ENCODE measurements at places on chromosomes 3 and 15.

DNA sequence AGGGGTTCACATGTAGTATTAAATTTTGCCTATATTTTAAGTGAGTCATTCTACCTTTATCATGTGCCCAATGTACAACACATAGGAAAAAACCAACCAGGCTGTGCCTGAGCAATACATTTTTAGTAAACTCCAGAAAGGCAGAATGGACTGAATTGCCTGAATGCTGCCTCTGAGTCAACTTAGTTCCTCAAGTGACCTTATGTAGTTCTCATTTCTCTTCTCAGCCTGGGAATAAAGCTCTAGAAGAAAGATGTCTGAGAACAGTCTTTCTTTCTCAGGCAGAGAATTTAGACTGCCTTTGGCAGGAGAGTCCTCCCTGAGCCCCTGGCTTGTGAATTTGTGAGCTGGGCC, 13.0 kb downstream of the ST3GAL6 start:
- DNase-seq = no peak

DNA sequence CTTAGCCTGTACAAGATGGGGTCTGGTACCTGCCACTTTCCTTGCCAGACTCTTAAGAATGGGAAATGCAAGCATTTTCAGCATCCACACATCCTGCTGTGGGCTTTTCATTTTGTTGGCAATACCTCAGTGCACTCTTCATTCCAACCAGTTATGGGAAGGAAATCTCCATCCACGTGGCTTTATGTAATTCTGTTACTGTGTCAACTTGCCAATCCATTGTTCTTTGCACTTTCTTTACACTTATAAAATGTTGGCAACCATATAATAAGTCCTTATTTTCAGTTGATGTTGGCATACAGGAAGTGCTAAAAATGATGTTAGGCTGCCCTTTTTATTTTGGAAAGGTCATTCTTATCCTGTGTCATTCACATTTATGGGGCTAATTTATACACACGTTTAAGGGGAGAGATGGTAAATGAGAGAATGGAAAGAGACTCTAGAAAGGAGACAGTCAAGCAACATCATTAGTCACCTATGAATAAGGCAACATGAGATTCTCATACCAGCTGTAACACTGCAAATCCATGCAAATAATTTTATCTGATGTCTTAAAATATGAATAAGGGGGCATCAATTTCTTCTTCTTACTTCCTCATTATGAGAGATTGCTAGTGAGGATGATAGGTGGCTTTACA, 238.7 kb downstream of the CHST2 start:
- DNase-seq = no peak

DNA sequence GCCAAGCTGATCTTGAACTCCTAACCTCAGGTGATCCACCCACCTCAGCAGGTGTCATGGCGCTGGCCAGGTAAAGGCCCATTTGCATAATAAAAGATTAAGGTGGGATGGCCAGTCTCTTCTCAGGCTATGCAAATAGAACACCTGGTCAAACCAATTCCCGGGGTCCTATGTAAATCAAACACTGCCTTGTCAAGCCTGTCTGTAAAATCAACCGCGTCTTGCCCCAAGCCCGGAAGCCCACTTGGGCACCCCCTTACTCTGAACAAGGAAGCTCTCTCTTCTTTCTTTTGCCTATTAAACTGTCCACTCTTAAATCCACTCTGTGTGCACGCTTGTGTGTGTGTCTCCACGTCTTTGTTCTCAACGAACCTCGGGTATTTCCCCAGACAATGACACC, 13.0 kb upstream of the POC1A start:
- DNase-seq = no peak

- peak; percentile 76 for DNase-seq
These were observed 47.6 kb downstream of the SLMAP start for GRCh38 chr3:57803647-57804081.

DNA sequence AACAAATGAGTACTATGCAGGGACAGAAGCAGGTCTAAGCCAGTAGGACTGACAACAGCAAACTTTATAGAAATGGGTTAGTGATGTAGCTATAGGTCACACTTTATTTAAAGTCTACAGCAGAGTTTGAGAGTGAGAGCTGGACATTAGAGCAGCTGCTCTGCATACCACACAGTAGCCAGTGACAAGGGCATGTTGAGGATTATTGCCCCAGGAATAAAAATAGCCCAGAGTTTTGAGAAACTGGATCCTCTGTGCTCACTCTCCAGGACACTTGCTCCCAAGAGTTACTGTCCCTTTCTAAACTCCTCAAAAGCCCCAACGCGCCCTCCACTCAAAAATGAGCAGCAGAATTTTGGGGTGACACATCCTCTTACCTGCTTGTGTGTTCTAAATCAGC, 21.1 kb downstream of the LRTM1 start:
- DNase-seq = no peak

GRCh38 chr3:149038322-149038721, 47.0 kb downstream of the GYG1 start:
- no peak for DNase-seq

GRCh38 chr3:195448205-195448875, 5.5 kb upstream of the ACAP2 start:
- no peak for DNase-seq

- no peak for DNase-seq
These were observed 58.2 kb downstream of the FGD5 start for GRCh38 chr3:14876921-14877333.

DNA sequence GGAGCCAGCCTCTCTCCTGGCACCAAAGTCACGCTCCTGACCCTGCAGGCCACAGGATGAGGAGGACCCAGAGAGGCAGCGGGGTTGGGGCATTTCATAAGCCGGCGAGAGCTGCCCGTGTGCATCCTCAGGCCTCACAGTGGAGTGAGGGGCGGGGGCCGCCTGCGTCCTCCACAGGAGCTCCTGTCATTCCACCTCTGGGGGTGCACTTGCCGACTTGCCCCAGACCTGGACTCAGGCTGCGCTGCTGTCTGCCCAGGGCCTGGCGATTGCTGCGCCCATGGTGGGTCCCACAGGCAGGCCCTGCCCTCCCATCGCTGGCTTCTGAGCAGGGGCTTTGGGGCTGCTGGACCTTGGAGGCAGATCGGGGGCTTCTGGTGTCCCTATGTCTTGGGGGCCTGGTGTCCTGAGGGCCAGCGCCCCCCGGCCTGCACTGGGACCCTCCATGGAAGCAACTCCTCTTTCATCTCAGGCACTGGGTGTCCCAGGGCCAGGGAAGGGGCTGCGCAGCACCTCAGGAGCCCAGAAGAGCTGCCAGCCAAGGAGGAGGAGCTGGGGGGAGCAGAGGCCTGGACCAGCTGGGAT, 184.0 kb downstream of the GOLGA6L6 start:
- DNase-seq = no peak

DNA sequence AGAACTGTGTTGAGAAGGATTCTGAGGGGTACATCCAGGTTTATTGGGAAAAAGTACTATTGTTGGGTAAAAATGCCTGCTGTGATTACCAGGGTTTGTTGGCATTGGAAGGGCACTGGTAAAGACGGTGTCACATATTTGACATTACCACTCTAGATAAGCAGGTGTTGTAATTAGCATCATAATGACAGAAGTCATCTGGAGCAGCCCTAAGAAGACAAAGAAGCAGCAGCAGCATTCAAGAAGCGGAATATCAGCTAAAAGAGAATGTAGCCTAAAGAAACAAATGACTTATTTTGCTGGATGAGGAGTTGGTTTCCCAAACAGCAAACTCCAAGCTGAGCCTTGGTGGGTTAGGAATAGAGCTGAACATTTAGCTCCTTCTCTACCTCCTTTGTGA, 30.5 kb upstream of the ZFAND6 start:
- DNase-seq = no peak

DNA sequence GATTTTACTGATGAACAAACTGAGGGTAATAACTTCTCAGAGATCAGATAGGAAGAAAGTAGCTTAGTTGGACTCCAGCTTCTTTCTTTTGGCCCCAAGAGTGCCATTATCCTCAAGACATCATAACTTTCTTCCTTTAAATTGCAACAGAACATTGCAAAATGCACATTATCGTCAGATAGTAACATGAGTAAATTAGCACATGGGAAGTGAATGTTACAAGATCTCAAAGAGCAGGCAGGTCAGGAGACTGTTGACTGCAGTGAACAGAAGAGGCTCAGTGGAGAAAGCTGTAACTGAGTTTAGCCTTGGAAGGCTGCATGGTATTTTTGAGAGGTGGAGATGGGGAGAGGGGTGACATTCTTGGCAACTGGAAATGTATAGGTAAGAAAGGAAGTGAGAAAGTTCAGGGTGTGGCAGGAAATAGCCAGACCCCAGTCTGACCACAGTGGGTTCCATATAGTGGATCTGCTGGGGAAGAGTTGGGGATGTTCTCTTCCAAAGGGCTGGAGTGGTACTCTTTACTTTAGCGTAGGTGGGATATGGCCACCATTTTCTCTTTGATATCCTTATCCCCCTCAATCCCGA, 307.7 kb downstream of the RPLP1 start:
- no peak for DNase-seq

DNA sequence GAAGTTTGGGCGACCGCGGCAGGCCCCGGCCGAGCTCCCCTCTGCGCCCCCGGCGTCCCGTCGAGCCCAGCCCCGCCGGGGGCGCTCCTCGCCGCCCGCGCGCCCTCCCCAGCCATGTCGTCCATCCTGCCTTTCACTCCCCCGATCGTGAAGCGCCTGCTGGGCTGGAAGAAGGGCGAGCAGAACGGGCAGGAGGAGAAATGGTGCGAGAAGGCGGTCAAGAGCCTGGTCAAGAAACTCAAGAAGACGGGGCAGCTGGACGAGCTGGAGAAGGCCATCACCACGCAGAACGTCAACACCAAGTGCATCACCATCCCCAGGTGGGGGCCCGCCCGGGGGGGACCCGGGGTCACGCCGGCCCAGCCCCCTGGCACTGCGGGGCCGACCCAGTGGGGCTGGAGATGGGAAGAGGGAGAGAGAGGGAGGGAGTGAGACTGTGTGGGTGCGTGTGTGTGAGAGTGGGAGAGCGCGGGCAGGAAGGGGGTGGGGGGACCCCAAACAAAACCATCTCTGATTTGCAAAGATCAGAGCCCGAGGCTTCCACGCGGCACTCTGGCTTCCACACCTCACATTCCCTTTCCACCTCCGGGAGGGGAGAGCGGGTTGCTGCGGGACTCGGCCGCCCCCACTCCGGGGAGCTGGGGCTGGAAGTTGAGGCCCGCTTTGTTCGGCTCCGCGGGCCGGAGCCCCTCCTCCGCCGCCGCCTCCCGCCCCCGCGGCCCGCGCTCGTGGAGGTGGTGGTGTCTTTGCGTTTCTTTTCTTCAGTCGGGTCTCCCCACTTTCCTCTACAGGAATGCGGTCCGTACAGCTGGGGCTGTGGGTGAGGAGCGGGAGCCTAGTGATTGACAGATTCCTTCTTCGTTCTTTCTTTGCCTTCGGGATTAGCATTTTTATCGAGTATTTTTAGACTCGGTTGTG, 898 bp downstream of the SMAD3 start:
- DNase-seq = no peak

DNA sequence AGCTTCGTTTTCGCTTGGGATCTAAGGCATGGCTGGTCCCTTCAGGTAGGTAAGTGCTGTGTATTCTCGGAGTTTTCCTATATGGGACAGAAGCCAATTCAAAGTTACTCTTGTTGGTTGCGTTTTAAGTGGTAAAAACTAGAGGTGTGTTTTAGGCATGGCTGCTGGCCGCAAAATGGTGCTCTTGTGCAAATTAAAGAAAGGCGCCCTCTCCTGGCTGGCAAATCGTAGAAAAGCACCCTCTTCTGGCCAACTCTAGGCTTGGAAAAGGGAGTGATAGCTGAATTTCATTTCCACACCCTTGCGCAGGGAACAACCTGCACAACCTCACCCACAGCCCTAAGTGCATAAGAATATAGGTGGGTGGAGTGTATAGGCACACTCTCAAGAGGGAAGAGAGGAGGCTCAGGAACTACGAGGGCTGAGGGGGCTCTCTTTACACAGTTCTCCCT, 23.5 kb downstream of the DRD3 start:
- DNase-seq = no peak

GRCh38 chr15:28117432-28117990, 18.4 kb upstream of the OCA2 start:
- no peak for DNase-seq

GRCh38 chr15:84588053-84588874, 12.5 kb upstream of the ZSCAN2 start:
- no peak for DNase-seq

GRCh38 chr15:42139596-42139995, 16.8 kb downstream of the PLA2G4F start:
- no peak for DNase-seq

DNA sequence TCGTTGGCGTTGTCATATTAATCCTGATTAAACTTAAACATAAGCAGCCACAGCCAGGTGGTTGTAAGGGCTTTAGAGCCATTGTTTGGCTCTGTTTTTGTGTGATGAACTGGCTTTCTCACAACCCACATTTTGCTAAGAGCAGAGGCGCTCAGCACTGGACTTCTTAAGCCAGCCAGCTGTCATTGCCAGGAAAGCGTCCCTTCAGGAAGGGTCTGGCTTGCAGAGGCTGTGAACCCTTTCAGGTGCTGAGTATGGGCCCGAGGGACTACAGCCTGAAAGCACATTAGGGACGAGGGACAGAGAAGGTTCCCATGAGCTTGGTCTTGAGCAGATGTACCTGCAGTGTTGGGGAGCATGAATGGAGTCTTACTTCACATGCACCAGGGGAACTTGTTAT, 112.3 kb downstream of the CHCHD6 start:
- no peak for DNase-seq

GRCh38 chr15:49622561-49622960, 1.7 kb downstream of the DTWD1 start:
- no peak for DNase-seq

GRCh38 chr3:148309390-148310035, 388.2 kb upstream of the AGTR1 start:
- DNase-seq = no peak

GRCh38 chr3:41288785-41289184, 89.5 kb downstream of the CTNNB1 start:
- DNase-seq = no peak

- no peak for DNase-seq
These were observed 38.7 kb downstream of the RTP4 start for GRCh38 chr3:187406927-187407326.

DNA sequence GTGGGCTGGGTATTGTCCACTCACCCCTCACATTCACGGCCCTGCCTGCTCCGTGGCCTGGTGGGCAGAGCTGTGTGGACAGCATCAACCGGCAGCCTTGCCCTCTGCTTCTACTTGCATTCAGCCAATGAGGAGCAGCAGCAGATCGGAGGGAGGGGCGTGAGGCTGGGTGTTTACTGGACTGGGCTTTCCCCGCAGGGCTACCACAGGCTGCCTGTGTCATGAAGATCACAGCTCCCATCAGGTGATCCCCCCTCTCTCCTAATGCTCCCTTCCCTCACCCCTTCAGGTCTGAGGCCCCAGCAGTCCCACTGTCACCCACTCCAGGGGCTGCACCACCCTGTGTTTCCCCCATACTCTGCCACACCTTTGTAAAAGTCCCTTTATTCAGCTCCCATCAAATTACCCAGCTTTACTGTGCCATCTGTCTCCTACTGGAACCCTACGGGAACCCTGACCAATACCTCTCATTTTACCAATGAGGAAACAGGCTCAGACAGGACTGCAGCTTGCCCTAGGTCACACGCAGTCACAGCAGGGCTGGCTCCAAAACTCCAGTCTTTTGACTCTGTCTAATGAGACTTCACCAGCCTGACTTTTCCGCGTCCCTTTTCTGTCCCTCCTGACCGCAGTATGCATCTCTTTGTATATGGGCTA, 81.1 kb downstream of the MEGF11 start:
- no peak for DNase-seq

- DNase-seq = peak; percentile 78
These were observed 2.9 kb downstream of the TIMP4 start for GRCh38 chr3:12155828-12156227.

Measured in non-pigmented ciliary epithelial cell (primary cell).